ENCODE measurements at places on chromosomes 6 and 20.

DNA sequence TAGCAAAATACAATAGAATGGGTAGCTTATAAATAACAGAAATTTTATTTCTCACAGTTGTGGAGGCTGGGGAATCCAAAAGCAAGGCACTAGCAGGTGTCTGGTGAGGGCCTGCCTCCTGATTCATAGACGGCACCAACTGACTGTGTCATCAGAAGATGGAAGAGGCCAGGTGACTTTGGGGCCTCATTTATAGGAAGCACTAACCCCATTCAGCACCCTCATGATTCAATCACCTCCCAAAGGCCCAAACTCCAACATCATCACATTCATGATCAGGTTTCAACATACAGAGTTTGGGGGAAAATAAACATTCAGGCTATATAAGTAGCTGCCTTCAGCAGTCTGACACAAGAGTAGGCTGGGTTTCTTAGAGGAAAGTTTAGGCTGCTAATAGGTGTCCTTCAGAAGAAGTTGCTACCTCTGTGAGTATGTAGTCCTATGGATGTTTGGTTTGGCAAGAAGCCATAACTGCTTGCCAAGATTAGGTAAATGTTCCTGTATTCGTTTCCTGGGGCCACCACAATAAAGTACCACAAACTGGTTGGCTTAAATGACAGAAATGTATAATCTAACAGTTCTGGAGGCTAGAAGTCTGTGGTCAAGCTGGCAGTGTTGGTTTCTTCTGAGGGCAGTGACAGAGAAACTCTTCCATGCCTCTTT lies 48.8 kb downstream of the NT5E start:
- no peak for DNase-seq

DNA sequence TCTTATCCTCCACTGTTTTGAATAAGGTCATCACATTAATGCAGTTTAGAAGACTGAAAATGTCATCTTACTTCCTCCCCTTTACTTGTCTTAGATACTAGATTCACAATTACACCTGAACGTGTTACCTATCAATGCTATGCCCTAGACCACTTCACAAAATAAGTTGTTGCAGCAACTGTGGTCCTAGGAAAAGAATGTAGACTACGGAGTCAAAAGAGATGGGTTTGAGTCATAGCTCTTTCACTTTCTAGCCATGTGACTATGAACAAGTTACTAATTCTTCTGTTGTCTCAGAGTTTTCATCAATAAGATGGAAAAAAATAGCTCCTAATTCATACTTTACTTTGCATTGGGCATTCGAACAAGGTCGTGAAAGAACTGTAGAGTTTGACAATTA lies 164.3 kb upstream of the PREP start:
- no peak for DNase-seq

DNA sequence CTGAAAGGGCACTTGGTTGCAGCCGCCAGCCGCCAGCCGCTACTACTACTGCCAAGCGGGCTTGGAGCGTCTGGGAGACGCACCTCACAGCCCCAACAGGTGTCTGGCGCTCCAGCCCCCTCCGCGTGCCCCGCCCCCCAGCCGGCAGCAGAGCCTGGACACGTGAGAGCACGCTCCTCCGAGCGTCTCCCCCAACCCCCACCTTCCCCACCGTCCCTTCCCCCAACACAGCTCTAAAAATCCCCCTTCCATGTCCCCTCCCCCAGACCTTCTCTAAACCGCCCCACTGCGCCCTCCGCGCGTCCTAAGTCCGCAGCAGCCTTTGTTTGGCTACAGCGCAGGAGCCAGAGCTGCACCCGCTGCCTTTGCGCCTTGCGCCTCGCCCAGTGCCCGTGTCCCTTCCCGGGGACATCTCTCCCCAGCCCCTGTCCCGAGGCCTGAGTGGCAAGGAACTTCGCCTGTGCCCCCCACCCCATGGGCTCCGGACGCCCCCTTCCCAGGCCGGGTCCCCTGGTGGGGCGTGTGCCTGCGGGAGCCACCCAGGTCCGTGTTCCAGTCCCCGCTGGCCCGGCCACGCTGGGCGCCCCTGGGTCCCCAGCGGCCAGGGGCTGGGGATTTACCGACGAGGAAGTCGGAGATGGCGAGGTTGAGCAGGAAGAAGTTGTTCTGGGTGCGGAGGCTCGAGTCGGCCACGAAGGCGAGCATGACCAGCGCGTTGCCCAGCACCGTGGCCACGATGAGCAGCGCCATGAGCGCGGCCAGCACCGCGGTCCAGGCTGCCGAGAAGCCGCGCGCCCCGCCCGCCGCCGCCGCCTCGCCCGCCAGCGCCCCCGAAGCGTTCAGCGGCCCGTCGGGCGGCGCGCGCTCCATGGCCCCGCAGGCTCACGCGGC lies 732 bp downstream of the HRH3 start:
- DNase-seq = no peak

- no peak for DNase-seq
Measured at GRCh38 chr6:41674231-41675000, 36.1 kb downstream of the MDFI start.

GRCh38 chr20:40265825-40266533 lies 423.1 kb downstream of the MAFB start:
- DNase-seq = no peak

DNA sequence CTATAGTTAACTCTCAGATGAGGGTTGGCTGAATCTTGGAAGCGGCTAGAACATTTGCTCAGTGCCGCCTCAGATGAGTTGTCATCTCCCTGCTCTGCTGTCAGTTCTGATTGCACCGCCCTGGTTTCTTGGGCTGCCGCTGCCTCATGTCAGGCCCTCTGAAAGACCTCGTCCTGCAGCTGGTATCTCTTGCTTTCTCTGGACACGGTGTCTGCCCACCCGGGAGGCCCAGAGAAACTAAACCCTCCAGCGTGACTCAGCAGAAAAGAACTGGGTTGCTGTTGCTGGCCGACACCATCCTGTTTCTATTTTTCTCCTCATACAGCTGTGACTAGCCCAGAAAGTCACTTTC lies 355.4 kb downstream of the CD83 start:
- DNase-seq = no peak

DNA sequence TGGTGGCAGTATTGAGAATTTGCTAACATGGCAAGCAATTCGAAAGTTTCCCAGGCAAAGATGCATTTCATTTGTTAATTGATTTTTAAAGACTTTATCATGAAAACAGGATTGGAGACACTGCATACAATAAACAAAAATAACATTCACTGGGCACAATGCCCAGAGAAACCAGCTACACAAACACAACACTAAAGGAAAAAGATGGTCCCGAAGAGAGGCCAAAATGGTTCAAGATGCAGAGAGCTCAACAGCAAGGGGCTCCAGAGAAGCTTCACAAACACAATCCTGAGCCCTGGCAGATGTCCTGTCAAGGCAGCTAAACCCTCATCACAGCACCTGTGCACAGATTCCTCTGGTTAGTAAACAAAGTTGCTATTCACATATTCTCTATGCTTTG lies 79.3 kb downstream of the INSM1 start:
- DNase-seq = no peak

Measured in cortex of kidney (tissue), 1 donor.